Stimulated activated CD8-positive, alpha-beta memory T cell treated with anti-CD3 and anti-CD28 coated beads, Interleukin-7, amount 100 ng/mL, for 1 hour (primary cell): ENCODE measurements at places on chromosomes 13 and 19.
A peak's percentile ranks its signal among the peaks of the same experiment; 100 is the strongest.

- DNase-seq, result no peak
Observed at GRCh38 chr13:40383885-40384284, 282.6 kb downstream of the FOXO1 start.

- peak; percentile 76 for DNase-seq
Observed at GRCh38 chr19:19776206-19777008, 43.5 kb upstream of the ZNF14 start.

GRCh38 chr19:30119180-30119908, 177.3 kb downstream of the URI1 start:
- no peak for DNase-seq

- no peak for DNase-seq
Observed at GRCh38 chr13:54658771-54659170, 1630.2 kb downstream of the OLFM4 start.

- no peak for DNase-seq
Observed at GRCh38 chr19:38735257-38735686, 9.0 kb downstream of the CAPN12 start.

GRCh38 chr19:24062190-24062589, 24.8 kb upstream of the ZNF254 start:
- DNase-seq, result no peak

- DNase-seq, result peak; percentile 12
Observed at GRCh38 chr19:3849092-3849491, 19.7 kb downstream of the ZFR2 start.

GRCh38 chr13:60000081-60000480, 163.6 kb downstream of the DIAPH3 start:
- DNase-seq, result no peak

GRCh38 chr19:17543986-17544385, 11.5 kb upstream of the COLGALT1 start:
- no peak for DNase-seq

DNA sequence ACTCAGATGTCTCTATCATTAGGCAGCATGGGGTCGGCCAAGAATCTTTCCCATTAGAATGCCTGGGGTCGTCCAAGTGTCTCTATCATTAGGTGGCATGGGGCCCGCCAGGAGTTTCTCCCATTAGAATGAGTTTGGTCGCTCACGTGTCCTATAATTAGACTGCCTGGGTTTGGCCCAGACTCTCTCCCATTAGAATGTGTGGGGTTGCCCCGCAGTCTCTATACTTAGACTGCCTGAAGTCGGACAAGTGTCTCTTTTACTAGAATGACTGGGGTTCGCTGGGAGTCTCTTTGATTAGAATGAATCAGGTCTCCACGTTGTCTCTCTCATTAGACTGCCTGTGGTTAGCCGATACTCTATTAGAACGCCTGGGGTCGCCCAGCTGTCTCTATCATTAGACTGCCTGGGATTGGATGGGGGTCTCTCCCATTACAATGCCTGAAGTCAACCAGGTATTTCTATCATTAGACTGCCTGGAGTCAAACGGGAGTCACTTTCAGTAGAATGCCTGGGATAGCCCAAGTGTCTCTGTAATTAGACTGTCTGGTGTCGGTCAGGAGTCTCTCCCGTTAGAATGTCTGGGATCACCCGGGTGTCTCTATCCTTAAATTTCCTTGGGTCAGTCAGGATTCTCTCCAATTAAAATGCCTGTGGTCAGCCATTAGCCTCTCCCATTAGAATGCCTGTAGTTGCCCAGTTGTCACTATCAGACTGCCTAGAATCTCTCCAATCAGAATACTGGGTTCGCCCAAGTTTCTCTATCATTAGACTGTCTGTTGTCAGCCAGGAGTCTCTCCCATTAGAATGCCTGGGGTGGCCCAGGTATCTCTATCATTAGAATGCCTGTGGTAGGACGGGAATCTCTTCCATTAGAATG, 1454.1 kb downstream of the UQCRFS1 start:
- DNase-seq, result no peak

DNA sequence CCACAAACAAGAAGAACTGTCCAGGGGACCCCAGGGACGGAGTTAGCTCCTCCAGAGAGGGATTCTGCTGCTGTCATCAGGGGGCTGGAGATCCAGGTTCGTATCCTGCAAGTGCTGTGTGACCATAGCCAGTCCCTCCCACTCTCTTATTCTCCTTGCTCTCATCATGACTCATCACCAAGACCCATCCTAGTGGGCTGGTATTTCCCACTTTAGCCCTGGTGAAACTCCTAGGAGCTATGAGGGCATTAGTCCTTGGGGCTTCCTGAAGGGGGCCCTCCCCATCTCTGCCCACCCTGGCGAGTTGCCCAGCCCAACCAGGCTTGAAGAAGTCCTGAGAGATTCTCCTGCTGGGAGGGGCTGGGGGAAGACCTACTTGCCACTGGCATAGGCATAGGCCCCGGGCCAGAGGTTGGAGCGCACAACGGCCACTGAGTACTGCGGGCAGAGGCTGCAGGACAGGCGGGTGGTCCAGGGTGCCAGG, 7.5 kb upstream of the DMWD start:
- no peak for DNase-seq

- DNase-seq, result no peak
Observed at GRCh38 chr13:23510544-23510916, 59.7 kb upstream of the TNFRSF19 start.

GRCh38 chr19:18802354-18802753, 11.2 kb upstream of the COMP start:
- no peak for DNase-seq

GRCh38 chr19:8323781-8324185, 2.5 kb downstream of the RPS28 start:
- DNase-seq, result no peak

DNA sequence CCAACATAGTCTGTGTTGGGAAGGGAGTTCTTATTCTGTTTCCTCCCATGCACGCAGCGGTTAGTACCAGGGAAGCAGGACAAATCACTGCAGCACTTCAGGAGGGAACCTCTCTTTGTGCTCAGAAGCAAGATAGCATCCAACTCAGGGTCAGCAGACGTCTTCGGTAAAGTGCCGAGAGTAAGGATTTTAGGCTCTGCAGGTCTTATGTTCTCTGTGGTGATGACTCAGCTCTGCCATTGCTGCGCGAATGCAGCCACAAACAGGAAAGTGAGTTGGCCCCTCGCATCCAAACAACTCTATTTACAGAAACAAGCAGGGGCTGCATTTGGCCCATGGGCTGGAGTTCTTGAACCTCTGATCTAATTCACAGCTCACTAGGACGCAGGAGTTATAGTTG, 122.1 kb upstream of the SPATA13 start:
- no peak for DNase-seq

- no peak for DNase-seq
Observed at GRCh38 chr13:22061371-22061805, 390.5 kb downstream of the FGF9 start.

GRCh38 chr19:7799640-7800355, 30.2 kb upstream of the EVI5L start:
- DNase-seq, result peak; percentile 13

- DNase-seq, result no peak
Observed at GRCh38 chr13:112905086-112905485, 63.9 kb upstream of the MCF2L start.

DNA sequence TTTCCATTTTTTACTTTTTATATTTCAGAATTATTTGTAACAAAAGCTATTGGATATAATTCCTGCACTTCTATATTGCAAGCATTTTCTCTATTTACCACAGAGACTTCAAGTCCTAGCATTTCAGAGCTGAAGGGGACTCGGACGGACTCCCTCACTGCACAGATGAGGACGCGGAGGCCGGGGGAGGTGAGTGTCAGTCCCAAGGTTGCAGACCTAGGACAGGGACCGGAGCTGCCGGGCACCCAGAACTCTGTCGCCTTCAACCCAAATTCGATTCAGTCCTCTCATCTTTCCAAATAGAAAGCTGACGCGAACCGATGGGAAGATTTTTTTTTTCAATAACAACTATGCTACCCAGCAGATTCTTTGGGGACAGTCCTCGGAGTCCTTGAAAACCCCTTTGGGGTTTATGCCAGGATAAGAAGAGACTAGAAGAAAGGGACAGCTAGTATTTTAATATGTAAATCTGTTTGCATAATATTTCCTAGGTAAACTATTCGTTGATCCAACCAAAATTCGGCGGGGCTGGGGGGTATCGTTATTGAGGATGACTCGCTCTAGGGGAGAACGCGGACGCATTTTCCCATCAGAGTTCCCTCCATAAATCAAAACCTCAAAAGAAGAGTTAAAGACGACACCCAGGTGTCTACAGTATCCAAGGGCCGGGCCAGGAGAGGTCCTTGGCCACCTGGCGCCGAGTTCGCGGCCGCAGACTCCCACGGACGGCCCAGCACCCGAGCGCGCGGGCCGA, 803 bp downstream of the FLT3 start:
- no peak for DNase-seq

DNA sequence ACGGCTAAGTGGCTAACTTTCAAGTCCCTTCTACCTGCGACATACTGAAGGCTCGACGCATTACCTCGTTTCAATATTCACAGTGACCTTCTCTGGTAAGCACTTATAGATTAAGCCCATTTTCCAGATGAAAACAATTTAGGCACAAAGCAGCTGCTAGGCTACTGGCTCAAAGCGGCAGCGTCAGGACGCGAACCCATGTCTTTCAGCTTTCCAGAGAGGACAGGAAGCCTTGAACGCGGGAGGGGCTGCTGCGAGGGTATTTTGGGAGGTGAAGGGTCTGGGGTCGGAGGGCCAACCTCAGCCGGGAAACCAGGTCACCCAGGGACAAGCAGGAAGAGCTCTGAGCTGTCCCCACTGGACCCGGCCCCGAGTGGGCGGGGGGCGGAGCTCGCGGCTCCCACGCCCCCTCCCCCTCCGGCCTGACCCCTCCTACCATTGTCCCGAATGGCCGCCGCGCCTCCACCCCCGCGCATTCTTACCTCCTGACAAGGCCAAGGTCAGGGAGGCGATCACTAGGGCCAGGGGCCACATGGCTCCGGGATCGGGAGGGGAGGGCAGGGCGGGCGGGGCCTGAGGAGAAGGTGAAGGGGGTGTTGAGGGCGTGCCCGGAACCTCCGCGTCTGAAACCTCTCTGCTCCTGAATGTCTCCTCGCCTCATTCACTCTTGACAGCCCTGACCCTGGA, at the start of gene KLK13:
KLK13 (minus strand) TSS at position 559 of the 687 bp plus-strand sequence; CDS start at position 534, 25 bp downstream.
- DNase-seq, result no peak

- no peak for DNase-seq
Observed at GRCh38 chr13:100130092-100130491, 41.2 kb downstream of the PCCA start.

- no peak for DNase-seq
Observed at GRCh38 chr13:108860418-108860817, 231.0 kb downstream of the MYO16 start.

- no peak for DNase-seq
Observed at GRCh38 chr19:55256562-55257460, 2.0 kb downstream of the PPP6R1 start.

DNA sequence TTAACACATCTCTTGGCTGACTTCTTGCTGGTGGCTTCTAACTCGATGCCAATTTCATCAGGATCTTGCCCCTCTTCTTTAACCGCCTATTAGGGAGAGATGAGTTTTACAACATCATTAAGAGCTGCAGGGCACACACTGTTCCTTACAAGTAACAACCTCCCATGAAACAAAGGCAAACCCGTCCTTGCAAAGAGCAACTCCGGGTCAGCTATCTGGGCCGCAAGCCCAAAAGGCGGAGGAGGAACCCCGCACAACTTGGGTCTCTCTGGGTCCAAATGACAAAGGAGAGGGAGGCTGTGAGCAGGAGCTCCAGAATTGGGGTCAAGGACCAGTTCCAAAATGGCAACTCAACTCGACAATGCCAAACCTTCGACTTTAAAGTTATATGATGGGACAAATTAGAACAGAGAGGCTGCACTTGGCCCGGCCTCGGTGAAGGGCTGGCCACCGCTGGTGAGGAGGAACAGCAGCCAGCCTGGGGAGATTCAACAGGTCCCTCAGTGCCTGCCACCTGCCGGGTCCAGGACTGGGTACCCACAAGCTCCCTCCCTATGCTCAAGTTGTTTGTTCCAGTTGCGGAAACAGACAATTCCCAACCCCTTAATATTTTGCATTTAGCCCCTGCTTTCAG, 1.1 kb downstream of the SAFB2 start:
- no peak for DNase-seq

GRCh38 chr13:52127378-52127777, 1.5 kb downstream of the NEK5 start:
- DNase-seq, result no peak

DNA sequence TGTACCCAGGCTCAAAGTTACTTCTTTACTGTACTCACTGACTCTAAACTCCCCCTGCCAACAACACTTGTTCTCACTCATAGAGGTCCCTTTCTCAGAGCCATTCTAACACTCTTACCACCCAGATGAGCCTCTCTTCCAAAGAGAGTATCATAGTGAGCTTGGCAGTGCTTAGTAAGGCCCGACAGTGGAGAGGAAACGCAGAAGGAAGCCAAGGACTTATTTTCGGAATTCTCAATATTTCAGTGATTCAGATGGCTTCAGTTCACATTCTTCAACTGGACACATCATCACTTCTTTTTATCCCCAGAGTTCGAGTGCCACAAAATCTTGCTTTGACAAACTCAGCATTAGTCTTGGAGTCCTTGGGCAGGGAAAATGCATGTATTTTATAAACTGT, 285.9 kb downstream of the DNAJC15 start:
- no peak for DNase-seq

DNA sequence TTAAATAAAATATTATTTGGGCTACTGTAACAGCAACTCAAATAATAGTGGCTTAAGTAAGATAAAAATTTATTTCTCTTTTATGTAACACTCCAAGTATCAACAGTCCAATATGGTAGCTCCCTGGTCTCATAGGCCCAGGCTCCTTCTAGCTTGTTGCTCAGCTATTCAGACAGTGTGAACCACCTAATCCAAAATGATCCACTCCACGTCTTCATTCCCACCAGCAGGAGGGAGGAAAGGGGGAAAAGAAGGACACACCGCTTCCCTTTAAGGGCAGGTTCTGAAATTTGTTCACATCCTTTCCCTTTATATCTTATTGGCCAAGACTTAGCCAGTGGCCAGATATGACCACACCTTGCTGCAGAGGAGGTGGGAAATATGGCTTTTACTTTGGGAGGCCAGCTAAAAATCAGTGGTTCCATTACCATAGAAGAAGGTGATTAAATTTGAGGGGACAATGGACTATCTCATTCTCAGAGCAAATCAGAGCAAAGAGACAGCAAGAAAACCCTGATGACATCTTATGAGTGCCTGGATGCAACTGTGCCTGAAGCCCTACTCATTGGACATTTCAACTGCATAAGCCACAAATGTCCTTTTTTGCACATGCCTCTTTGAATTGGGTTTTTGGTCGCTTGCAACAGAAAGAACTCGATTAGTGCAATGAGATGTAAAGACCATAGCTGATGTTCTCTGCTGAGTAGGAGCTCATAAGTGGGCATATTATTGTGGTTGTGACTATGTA, 7.0 kb upstream of the EPOR start:
- no peak for DNase-seq
